CD8-positive, alpha-beta memory T cell (primary cell): ENCODE measurements at places on chromosomes 6 and 20. TPM values are rescaled to one million over a fixed set of nuclear protein-coding genes. Genes with fewer than 3 reads are reported as not detected.

Gene NRN1
- 0.61 TPM for polyA plus RNA-seq

Gene SPTLC3
- polyA plus RNA-seq, result 1.7 TPM

Gene TMEM14C
- 79.8 TPM for polyA plus RNA-seq

Gene PTK6
- polyA plus RNA-seq, result 0.16 TPM

Gene SRMS
- polyA plus RNA-seq, result not detected

Gene ATAT1
- polyA plus RNA-seq, result 1.5 TPM

Gene CD24
- polyA plus RNA-seq, result not detected

Gene PFDN6
- 37.4 TPM for polyA plus RNA-seq

Gene TGM3
- polyA plus RNA-seq, result not detected

Gene LGSN
- 0.12 TPM for polyA plus RNA-seq

Gene MACROD2
- not detected for polyA plus RNA-seq

Gene RNF39
- polyA plus RNA-seq, result 0.17 TPM

Gene HLA-DQA2
- polyA plus RNA-seq, result 1.9 TPM

Gene ASXL1
- polyA plus RNA-seq, result 19.8 TPM

Gene RPL10A
- 970 TPM for polyA plus RNA-seq

Gene UST
- 2.4 TPM for polyA plus RNA-seq

Gene CLPSL2
- not detected for polyA plus RNA-seq

Gene ALDH8A1
- 0.08 TPM for polyA plus RNA-seq

Gene COL19A1
- polyA plus RNA-seq, result not detected

Gene PRSS35
- polyA plus RNA-seq, result 6.5 TPM

Gene GPX5
- polyA plus RNA-seq, result 0.84 TPM

Gene SLC17A9
- 1.0 TPM for polyA plus RNA-seq

Gene EYA2
- polyA plus RNA-seq, result not detected

Gene HTR1E
- not detected for polyA plus RNA-seq

Gene MED20
- polyA plus RNA-seq, result 5.3 TPM

Gene TDRD6
- not detected for polyA plus RNA-seq
